Progenitor cell of endocrine pancreas (in vitro differentiated cells): ENCODE measurements at places on chromosomes 2 and 18.

- no peaks in the 10 kb centered on the region for H3K27me3 ChIP-seq
- H3K4me1 ChIP-seq = no peaks in the 10 kb centered on the region
Observed at GRCh38 chr18:63818212-63818611, 43.0 kb downstream of the SERPINB7 start.

GRCh38 chr18:12238826-12239225 lies 15.3 kb upstream of the CIDEA start:
- no peaks in the 10 kb centered on the region for H3K36me3 ChIP-seq
- H3K27ac ChIP-seq = no peak overlapping the region
- peaks cover 67% of the 10 kb centered on the region for H3K27me3 ChIP-seq
- no peak for DNase-seq
- no peak overlapping the region for H3K4me3 ChIP-seq

GRCh38 chr2:223928113-223929006 lies 16.8 kb downstream of the WDFY1 start:
- DNase-seq = no peak
- H3K4me3 ChIP-seq = no peak overlapping the region
- H3K27ac ChIP-seq = no peak overlapping the region
- H3K36me3 ChIP-seq = peaks cover 10% of the 10 kb centered on the region

- no peak overlapping the region for H3K4me3 ChIP-seq
- peaks cover 9% of the 10 kb centered on the region for H3K4me1 ChIP-seq
- DNase-seq = no peak
- no peaks in the 10 kb centered on the region for H3K27me3 ChIP-seq
- H3K27ac ChIP-seq = no peak overlapping the region
Observed at GRCh38 chr2:25521665-25522387, 151.6 kb downstream of the DTNB start.

GRCh38 chr2:16005816-16006536 lies 65.6 kb downstream of the MYCN start:
- H3K27ac ChIP-seq = no peak overlapping the region
- H3K36me3 ChIP-seq = no peaks in the 10 kb centered on the region
- no peak for DNase-seq
- no peak overlapping the region for H3K4me3 ChIP-seq
- H3K27me3 ChIP-seq = peaks cover 9% of the 10 kb centered on the region
- no peaks in the 10 kb centered on the region for H3K4me1 ChIP-seq
